ENCODE measurements at places on chromosomes 6 and 20.
A peak's percentile ranks its signal among the peaks of the same experiment; 100 is the strongest.

GRCh38 chr20:33812908-33813462, 1.8 kb downstream of the CHMP4B start:
- peak; percentile 55 for DNase-seq

GRCh38 chr20:2658414-2659354, 5.3 kb downstream of the IDH3B start:
- DNase-seq = no peak

GRCh38 chr6:107691062-107691751, 132.9 kb downstream of the SCML4 start:
- no peak for DNase-seq

DNA sequence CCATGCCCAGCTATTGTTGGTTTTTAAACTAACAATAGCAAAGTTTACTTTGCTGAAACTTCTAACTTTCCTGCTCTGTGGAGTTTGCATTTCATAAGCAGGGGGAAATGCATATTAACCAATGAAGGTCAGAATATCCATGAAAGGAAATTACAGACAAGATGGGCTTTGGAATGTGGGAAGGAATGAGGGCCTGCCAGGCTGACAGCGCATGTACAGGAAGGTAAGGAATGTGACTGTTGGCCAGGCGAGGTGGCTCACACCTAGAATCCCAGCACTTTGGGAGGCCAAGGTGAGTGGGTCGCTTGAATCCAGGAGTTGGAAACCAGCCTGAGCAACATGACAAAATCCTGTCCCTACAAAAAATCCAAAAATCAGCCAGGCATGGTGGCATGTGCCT, 49.6 kb downstream of the CDK5RAP1 start:
- DNase-seq = no peak

DNA sequence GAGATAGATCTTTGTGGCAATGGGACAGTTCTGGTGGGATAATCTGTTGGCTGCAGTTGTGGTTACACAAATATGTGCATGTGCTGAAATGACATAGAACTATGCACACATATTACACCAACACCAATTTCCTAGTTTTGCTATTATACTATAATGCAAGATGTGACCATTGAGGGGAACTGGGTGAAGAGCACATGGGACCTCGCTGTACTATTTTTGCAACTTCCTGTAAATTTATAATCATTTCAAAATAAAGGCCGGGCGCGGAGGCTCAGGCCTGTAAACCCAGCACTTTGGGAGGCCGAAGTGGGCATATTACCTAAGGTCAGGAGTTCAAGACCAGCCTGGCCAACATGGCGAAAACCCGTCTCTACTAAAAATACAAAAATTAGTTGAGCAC, 8.7 kb downstream of the ARMC12 start:
- DNase-seq = no peak

DNA sequence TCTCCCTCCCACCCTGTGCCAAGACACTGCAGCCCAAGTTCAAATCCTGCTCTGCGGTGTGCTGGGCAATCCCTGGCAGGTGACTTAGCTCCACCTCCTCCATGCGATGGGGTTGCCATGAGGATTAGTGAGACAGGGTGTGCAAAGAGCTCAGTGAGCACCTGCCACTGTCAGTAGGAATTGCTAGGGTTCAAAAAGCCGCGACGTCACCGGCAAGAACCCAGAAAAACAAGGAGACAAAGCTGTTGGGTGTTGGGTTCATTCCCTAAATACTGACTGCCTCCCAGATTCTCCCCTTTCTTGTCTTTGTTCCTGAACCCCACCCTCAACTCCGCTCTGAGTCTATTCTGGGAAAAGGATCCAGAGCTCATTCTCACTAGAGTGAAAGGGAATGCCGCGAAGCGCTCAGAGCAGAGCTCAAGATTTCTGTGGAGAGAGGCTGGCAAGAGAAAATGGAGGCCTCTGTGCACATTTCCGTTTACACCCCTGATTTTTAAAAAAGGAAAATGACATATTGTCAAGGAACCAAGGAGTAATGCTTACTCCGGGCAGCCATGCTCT, 13.3 kb downstream of the PMEPA1 start:
- DNase-seq = no peak

DNA sequence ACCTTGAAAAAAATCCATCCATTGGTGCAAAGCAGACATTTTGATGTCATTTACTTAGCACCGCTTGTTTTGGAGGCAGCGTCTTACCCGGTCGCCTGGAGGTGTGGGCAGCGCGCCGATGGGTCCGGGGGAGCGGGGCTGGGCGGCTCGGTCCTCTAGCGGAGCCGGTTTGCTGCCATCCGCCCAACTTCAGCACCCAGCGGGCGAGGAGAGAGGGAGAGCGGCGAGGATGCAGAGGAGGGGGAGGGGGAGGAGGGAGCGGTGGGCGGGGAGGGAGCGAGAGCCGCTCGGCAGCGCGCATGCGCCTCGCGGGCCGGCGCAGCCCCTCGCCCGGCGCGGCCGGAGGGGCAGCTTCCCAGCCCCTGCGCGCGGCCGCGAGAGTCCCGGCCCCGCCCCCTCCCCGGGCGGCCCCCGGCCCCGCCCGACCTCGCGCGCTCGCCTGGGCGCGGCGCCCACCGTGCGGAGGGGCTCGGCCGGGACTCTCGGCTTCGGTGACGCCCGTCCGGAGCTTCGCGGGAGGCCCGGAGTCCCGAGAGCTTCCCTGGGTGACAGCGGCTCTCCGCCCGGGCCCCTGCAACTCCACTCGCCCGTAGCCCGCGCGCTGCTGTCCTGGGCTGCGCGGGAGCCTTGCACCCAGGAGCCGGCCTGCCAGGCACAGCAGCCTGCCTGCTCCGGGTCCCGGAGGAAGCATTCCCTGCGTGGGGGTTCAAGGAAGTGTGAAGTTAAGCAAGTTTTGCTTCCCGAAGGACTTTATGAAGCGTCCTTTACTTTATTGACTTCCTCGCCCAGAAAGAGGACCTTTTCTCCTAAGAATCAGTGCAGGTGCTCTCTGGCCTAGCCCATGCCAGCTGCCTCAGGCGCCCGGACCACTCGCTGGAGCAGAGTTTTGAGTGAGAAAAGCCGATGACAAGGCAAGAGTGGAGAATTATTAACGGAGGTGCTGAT, at the start of gene RGS17:
TSS of gene RGS17 (minus strand) at position 246 of the 945 bp plus-strand sequence. CDS start 87,264 bp downstream, outside the sequence.
- peak; percentile 70 for DNase-seq

GRCh38 chr6:150702675-150703074, 103.0 kb downstream of the PLEKHG1 start:
- DNase-seq = no peak

GRCh38 chr6:31203345-31203979, 33.0 kb upstream of the POU5F1 start:
- peak; percentile 99 for DNase-seq

GRCh38 chr20:32559753-32560380, 25.3 kb downstream of the NOL4L start:
- DNase-seq = no peak

DNA sequence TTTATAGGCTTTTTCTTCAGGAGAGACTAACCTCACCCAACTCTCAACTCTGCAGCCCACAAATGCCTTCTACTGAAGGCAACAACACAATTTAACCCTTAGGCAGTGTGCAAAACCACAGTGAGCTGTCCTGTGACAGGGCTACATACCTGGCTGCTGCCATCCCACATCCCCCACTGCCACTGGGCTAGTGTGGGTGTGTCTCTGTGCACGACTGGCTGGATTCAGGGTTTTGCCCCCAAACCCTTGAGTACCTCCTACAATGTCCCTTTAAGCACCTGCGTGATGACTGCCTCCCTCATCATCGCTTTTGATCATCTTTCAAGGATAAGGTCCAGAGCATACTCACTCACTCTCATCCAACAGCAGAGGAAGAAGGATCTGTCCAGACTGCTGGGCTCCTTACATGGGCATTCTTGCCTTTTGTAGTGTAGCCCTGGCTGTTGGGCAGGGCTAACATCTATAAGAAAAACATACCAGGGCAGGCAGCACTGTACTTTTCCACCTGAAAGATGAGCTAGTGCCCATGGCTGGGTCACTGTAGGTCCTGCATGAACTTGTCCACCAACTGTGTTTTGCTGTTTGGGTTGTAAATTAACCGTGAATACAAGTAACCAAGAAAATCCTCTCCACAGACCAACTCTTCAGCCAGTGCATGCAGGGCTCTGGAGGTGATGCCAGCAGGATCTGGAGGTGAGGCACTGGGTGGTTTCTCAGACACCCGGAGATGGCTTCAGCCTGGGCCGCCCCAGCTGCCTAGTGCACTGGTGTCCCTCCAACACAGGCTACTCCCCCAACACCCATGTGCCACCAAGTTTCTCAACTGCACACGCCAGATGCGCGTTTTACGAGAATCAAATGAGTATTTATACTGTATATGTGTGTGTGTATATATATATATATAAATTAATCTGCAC, 45.2 kb downstream of the PLCG1 start:
- no peak for DNase-seq

DNA sequence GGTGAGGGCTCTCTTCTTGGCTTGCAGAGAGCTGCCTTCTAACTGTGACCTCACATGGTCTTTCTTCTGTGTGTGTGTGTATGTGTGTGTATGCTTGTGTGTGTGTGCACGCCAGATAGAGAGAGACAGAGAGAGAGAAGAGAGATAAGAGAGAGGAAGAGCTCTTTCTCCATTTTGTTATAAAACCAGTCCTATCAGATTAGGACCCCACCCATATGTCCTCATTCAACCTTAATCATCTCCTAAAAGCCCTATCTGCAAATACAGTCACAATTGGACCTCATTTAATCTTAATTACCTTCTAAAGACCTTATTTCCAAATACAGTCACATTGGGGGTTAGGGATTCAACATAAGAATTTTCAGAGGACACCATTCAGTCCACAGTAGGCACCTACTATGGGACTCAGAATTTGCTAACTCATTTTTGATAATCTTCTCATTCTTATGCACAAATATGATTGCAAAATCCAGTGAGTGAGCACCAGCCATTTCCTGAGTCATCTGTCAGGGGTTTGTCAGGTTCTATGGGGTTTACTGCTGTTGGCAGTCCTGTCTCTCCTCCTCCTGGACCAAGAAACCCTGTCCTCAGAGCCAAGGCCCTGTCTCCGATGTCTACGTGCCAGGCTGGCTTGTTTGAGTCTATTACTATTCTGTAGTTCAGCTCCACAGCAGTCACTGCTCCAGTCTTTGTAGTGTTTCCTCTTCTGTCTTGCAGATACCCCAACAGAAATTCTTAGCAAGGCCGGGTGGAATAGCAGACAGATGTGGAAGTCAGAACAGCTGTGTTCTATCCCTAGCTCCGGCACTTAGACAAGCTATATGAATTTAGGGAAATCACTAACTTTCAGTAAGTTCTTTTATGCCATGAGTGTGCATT, 59.0 kb upstream of the FAM184A start:
- DNase-seq = no peak

- no peak for DNase-seq
These were observed 45.2 kb downstream of the PLAGL2 start for GRCh38 chr20:32162351-32162750.

GRCh38 chr6:148431413-148431812, 88.8 kb downstream of the SASH1 start:
- peak; percentile 13 for DNase-seq

DNA sequence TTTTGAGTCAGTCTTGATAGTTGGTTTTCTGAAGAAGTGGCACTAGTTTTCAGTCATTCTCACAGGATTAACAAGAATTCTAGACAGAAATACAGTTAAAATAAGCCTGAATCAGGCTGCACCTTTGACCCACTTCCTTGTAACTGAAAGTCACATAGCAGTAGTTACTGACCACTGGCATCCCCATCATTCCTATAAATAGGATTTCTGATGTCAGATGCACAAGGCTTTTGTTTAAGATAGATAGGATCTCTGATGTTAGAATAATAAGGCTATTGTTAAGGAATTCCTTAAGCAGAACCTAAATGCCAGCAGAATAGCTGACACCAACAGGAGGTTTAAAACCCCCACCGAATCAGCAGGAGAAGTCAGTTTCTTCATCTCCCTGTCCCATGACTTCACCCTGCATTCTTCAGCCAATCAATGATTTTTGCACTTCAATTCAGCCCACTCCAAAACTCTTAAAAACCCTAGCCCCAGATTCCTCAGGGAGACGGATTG, 30.6 kb upstream of the ZBTB24 start:
- no peak for DNase-seq

DNA sequence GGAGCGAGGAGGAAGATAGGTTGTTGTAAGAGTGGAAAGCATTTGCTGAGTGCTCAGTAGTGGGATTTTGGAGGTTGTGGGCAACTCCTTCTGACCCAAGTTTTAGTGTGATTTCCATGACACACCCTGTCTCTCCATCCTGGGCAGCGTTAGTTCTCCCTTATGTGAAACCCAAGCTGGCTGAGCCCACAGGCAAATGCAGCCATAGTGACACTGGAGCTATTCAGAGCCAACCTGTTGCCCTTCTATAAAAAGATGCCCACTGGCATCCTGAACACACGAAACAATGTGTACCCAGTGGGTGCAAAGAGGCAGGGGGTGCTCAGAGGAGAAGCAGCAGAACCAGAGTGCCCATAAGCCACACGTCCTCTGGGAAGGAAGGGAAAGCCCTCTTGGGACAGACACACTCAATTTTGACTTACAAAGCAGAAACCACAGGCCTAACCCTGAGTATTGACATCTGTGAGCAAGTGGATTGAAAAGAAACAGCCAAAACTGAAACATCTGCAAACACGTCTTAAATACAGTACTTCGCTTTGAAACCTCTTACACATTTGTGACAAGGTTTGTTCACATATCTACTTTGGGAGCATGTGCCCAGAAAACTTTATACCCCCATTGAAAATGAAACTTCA, 54.6 kb downstream of the BPIFB1 start:
- DNase-seq = no peak

Measured in NCI-H2029 (cell line).